ENCODE measurements at places on chromosomes 6 and 20.
A peak's percentile ranks its signal among the peaks of the same experiment; 100 is the strongest.

DNA sequence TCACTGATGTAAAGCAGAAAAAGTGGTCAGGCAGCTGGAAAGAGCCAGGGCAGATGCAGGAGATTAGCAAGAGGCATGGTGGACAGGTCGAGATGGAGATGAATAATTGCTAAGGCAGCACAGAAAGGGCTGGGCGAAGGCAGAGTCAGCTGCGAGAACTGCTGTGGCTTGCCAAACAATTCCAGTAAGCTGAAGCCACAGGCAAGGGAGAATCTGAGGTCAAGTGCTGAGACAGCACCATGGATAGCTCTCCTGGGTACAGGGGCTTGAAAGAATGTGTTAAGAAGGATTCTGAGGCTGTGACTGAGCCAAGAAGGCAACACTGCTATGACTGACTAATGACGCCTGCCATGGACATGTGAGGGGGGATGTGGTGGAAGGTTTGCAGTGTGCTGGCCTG, 220.8 kb upstream of the FOXA2 start:
- peak; percentile 34 for DNase-seq

- no peak for DNase-seq
These were observed 33.7 kb upstream of the ME1 start for GRCh38 chr6:83464381-83465140.

DNA sequence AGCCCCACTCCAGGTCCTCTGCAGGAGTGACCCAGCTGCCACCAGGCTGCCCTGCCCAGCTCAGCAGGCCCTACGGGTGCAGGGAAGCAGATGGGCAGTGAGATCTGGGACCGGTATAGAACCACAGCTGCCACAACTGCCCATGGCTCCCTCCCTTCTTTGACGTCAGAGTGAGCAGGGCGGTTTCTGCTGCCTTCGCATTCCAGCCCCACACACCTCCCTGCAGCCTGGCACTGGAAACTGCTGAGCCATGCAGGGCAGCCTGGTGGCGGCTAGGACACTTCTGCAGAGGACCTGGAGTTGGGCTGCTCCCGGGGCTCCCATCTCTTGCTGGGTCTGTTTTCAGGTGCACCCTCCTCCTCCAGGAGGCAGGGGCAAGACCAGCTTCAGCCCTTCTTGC, 101.6 kb upstream of the CD93 start:
- DNase-seq: no peak

GRCh38 chr6:158860279-158860865, 41.2 kb upstream of the EZR start:
- DNase-seq: no peak

GRCh38 chr6:66965227-66965626, 1258.2 kb upstream of the EYS start:
- no peak for DNase-seq

- DNase-seq: no peak
These were observed 19.7 kb downstream of the STX11 start for GRCh38 chr6:144170044-144170443.

DNA sequence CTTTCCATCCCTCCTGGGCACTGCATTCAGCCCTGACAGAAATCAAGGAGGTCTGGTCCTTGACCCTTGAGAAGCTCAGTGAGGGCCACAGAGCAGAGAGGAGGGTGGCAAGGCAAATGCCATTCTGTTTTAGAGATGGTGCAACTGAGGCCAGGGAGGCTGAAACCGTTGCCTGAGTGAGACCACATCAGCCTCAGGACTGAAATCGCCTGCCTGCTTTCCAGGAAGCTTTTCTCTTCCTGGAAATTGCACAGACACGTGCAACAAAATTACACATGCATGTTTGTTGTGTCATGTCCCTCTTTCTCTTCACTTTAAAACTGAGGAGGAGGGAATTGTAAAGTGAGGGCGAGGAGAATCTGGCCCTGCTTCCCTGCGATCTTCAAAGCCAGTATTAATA, 113.7 kb upstream of the PDE10A start:
- no peak for DNase-seq

DNA sequence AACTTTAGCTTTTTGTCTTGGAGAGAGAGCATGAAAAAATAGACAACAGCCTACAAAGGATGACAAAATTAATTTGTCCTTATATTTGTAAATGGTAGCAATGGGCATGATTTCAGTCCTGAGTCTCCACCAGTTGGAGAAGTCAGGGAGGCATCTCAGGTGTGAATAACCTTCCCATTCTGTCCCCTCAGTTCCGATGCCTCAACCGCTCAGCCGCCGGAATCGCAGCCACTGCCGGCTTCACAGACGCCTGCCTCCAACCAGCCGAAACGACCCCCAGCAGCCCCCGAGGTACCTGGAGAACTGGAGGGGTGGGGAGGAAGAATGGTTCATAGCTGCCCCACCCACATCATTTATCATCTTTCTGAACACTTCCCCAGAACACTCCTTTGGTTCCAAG, 3.6 kb downstream of the PRRC2A start:
- no peak for DNase-seq

DNA sequence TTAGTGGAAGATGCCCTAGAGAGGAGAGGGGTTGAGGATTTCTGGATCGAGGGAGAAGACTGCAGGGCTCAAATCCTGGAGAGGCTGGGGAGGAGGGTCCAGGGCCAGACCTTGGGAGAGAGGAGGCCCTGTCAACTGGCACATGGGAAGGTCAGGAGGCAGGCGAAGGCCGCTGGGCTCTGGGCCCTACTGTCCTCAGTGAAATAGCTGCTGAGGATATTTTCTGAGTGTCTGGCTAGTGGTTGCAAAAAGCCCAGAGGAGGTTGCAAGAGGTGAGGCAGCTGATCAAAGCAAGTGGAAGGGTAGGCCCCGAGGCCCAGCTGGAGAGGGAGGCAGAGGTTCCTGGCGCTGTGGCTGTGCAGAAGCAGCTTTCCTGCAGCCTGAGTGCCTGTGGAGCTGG, 103.4 kb upstream of the MLN start:
- no peak for DNase-seq

DNA sequence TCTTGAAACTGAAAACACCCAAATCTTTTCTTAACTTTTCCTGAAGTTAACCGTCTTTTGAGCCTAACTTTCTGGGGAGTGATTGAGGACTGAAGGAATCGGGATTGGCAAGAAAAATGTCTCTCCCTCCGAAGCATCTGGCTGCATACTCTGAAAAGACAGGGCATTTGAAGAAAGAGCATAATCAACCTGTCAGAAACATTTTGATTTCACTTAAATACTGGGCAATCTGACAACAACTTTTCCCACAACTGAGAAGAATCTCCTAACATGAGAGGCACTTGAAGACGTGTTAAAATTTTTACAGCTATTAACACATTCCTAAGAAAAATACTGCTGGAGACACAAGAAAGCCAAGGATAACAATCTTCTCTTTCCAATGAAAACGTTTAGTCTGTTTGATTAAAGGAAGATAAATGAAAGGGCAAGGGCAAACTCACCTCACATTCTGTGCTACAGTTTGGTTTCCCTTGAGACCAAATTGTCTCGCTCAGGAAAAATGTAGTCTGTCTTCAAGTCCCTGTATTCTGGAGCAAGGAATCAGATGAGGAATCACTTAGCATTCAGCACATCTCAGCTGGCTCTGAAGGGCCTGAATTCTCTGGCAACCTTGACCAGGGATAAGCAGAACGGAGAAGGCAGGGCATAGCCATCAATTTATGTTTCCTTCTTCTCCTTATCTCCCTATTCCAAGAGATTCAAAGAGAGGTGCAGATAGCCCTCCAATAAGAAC, 76.1 kb downstream of the TBX18 start:
- no peak for DNase-seq

GRCh38 chr20:1888796-1889463, 6.3 kb upstream of the SIRPA start:
- no peak for DNase-seq

- no peak for DNase-seq
These were observed 29.1 kb downstream of the RREB1 start for GRCh38 chr6:7136859-7137334.

DNA sequence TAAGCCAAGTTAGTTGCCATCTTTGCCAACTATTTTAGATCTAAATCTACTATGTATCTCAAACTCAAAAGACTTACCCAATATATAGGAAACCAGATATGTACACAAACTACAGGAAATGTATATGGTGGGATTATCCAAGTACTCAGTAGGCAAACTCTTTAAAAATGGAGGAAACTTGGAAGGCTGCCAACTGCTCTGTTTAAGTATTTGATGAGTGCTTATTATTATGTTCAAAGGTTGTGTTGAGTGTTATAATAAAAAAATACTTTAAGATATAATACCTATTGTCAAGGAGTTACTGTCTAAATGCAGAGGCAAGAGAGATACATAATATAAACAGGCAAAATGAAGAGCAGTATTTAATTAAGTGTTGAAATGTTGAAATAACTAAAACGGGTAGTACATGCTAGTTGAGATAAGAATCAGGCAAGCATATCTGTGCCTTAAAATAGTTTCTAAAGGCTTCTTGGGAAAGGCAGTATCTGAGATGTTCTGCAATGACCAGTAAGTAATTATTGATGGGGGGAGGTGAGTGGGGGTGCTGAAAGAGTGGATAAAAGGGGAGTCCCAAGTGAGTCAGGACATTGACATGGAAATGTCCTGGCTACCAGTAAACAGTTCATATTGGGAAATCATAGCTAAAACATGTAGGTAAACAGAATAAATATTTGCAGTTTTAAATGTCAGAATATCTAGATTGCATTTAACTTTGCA, 6.5 kb upstream of the DST start:
- DNase-seq: no peak

DNA sequence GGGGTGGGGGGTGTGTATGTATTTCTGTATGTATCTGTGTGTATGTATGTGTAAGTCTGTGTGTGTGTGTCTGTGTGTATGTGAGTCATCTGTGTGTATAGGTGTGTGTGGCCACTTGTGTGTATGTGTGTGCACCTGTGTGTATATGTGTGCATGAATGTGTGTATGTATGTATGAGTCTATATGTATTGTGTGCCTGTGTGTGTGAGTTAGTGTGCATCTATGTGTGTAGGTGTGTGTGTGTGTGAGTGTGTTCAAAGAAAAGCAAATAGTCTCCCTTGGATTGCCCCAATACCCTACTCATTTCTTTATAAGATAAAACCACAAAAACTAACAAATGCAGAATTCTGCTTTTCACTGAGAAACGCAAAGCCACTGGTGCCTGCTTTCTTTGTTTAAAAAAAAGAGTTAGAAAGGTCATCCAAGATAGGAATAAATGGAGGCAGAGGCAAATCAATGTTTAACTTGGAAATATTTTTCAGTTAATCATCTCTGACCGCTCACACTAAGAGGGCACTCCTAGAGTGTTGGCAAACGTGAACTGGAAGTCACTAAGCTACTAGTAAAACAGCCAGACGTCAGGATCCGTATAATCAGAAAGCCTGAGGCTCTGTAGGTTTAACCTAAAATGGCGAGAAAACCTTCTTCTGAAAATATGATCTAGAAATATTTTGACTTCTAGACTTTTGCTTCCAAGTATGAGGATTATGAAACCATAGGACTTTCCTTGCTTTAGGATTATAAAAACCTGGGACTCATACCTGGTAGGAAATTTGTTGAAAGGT, 37.4 kb upstream of the JAG1 start:
- no peak for DNase-seq

GRCh38 chr20:24979036-24979960, 13.3 kb downstream of the APMAP start:
- DNase-seq: no peak

GRCh38 chr6:94349227-94349626, 929.9 kb upstream of the EPHA7 start:
- no peak for DNase-seq

GRCh38 chr6:137871291-137871690, 4.2 kb downstream of the TNFAIP3 start:
- no peak for DNase-seq

- no peak for DNase-seq
These were observed 4.9 kb downstream of the ANKRD66 start for GRCh38 chr6:46751658-46752057.

DNA sequence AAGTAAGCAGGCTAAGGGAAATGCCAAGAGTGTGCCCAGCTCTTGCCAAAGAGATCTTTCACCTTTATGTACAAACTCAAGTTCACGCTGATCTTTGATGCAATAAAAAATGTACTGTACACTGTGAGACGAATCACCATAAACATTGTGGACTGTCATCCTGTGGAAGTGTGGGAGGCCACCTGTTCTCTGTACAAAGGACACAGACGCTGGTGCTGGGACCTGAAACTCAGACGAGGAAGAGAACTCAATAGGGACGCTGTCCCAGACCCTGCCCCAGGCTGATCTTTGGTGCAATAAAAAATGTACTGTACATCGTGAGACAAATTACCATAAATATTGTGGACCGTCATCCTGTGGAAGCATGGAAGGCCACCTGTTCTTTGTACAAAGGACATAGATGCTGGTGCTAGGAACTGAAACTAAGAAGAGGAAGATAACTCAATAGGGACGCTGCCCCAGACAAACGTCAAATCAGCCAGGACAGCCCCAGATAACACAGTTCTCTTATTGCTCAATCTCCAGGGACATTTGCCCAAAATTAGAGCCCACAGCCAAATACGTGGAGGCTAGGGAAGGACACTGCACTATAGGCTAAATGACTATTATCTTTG, 312.7 kb upstream of the SGK1 start:
- no peak for DNase-seq

DNA sequence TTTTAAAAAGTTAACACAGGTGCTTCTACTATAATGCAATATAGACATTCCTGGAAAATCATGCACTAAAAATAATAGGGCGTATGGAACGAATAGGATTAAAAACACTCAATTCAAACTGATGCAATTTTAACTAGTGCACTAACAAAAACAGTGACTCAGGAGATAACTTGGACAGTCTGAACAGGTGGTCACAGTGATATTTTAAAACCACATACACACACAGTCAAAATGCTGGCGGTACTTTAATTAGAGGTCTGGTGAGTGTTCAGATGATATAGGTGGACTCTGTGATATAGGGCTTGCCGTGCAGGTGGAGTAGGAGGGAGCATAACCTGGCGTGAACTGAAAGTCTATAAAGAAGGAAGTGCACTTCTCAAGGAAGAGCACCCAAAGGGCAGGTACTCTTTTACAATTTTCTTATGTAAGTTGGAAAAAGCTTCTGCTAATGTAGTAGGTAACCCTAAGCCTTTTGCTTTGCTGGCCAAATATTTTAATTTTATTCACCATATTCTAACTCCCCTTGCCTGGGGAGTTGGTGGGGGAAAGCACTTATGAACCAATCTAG, 41.9 kb upstream of the PLN start:
- no peak for DNase-seq

GRCh38 chr6:133170602-133171001, 70.6 kb upstream of the EYA4 start:
- no peak for DNase-seq
